ENCODE measurements at places on chromosomes 5 and 9.

DNA sequence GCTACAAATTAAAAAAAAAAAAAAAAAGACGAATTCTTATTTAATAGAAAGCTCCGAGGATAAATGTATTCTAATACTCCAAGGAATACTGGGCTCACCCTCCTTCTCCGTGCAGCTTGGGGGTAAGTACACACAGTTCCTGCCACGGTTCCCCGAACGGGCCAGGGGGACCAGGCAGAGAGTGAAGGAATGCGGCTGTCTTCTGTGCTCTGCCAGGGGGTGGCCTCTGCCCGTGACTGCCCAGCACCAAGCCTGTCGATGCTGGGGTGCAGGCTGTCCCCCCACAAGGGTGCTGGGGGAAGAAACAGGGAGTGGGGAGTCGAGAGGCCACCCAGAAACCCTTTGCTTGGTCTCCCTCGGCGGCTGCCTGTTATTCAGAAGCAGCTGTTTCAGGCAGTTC is 410.1 kb upstream of the IRX1 start:
- DNase-seq, result no peak

GRCh38 chr9:126158588-126159429 is 167.8 kb upstream of the MVB12B start:
- no peak for DNase-seq

GRCh38 chr5:56305001-56305950 is 72.1 kb upstream of the ANKRD55 start:
- no peak for DNase-seq

DNA sequence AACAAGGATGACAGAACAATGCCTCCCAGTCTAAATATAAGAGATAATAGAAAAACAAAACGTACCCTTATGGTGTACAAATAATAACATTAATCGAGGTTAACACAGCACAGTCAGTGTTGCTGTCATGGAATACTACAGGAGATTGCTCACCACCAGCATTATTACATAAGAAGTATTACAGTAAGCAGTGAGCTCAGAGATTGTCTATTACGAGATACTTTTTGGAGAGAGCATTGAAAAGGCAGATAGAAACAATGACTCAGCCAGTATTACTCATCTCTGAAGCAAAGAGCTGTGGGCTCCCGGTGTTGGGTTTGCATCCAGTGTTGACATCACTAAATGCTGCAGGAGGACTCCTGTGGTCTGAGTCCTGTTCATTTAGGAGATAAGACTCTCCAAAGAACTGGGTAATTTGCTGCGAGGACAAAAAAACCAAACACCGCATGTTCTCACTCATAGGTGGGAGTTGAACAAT is 191.9 kb upstream of the SEMA6A start:
- DNase-seq, result no peak

GRCh38 chr5:102855681-102856388 is 100.7 kb downstream of the PAM start:
- no peak for DNase-seq

DNA sequence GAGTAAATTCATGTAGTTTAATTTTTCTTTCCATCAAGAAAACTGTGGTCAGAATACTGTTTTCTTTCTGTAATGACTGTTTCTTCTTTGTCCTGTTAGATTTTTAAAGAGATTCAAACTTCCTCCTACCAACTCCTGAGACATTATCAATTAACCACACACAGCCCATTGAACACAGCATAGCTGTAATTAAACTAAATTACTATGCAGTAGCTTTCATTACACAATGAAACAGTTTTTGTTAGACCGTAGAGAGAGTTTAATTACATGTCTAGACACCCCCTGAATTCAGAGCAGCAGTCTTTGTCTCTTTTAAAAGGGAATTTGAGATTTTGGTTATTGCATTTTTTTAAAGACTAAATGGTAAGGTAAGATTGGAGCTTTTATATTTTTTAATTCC is 77.5 kb downstream of the STARD4 start:
- DNase-seq, result no peak

DNA sequence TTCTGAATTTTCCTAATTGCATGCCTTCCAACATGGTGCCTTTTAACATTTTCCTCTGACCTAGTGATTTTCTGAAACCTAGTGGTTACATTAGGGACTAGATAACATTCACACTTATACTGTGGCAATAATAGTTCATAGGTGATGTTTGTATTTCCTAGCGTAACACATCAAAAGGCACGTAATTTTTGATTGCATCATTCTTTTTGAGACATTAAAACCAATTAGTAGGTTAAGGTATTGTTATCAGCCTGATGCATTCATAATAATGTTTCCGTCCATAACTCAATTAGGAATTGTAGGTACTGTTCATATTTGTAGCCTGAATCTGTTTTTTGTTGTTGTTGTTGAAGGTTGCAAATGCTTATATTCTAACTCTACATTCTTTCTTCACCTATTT is 192.4 kb downstream of the ANXA1 start:
- DNase-seq, result no peak

- DNase-seq, result no peak
Observed at GRCh38 chr5:93578813-93579691, 2.0 kb downstream of the NR2F1-AS1 start.

- DNase-seq, result no peak
Observed at GRCh38 chr5:79200573-79201183, 35.3 kb upstream of the JMY start.

DNA sequence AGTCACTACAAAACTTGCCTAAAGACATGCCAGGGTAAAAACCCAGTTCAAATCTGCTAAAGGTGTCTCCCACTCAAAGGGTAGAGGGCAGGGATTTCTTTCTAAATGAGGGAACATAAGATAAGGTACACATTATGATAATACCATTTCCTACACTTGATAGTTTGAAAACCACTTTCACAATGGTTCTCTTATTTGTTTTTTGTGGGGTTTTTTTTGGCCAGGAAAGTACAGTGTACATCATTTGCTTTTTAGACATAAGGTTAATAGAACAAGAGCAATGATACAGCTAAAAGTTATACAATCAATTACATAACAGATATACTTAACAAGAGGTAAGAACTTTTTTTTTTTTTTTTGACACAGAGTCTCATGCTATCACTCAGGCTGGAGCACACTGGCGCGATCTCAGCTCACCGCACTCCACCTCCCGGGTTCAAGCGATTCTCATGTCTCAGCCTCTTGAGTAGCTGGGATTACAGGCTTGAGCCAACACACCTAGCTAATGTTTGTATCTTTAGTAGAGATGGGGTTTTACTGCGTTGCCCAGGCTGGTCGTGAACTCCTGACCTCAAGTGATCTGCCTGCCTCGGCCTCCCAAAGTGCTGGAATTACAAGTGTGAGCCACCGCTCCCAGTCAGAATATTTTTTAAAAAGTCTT is 48.8 kb upstream of the GLRX start:
- DNase-seq, result no peak

DNA sequence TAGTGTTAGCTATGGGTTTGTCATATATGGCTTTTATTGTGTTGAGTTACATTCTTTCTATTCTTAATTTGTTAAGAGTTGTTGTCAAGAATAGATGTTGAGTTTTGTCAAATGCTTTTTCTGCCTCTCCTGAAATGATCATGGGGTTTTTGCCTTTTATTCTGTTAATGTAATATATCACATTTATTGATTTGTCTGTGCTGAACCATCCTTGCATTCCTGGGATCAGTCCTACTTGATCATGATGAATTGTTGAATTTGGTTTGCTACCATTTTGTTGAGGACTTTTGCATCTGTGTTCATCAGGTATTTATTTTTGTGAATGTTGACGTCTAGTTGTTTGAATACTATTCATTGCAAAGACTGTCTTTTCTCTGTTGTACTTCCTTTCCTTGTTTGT is 23.9 kb downstream of the RIC1 start:
- DNase-seq, result no peak

GRCh38 chr5:33938881-33939280 is 2.7 kb downstream of the RXFP3 start:
- no peak for DNase-seq

DNA sequence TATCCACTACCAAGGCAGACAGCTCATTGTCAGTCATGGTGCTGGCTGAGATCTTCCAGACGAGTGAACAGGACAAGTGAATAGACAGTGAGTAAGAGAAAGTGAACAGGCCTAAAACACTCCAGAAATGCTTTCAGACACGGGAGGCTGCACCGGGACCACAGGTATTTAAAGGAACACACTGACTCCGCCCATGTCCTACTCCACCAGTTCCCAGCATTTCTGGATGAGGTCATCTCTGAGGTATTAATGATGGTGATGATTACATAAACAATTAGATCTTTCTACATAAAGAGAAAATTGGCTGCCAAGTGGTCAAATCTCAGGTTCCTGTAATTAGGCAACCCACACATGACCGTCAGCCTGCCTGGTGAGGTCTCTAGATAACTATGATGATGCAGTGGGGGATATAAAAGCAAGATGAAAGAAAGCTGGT is at the start of gene ACTBL2:
Gene ACTBL2 (minus strand): TSS at position 141 of the 436 bp plus-strand sequence. CDS start 104 bp downstream, at position 37.
- no peak for DNase-seq

All from stimulated activated CD4-positive, alpha-beta T cell treated with anti-CD3 and anti-CD28 coated beads, Interleukin-1b, Interleukin-23, amount 100 ng/mL, for 1 hour (primary cell).